ENCODE measurements at places on chromosomes 11 and 22. TPM values are rescaled to one million over a fixed set of nuclear protein-coding genes. Genes with fewer than 3 reads are reported as not detected.

DNA sequence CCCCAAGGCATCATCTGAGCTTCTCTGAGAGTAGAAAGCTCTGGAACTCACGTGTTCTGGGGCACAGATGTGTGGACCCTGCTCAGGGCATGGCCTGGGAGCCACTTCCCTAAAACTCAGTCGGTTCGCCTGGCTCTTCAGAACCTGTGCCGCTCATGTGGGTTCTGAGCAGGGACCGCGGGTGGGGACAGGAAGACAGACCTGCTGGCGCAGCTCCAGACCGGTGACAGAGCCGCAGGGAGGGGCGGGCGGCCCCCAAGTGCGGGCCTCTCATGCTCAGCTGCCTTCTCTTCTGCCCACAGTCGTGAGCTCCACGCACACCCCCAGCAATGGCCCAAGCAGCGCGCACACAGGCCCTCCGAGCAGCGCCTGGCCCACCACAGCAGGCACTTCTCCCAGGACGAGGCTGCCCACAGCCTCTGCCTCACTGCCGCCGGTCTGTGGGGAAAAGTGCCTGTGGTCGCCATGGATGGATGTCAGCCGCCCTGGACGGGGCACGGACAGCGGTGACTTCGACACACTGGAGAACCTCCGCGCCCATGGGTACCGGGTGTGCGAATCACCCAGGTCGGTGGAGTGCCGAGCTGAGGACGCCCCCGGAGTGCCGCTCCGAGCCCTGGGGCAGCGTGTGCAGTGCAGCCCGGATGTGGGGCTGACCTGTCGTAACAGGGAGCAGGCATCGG lies 24.2 kb downstream of the MUC5AC start:
- DNase-seq: no peak

Gene UBQLN3
- not detected for total RNA-seq

GRCh38 chr22:50032941-50033601 lies 20.5 kb upstream of the IL17REL start:
- DNase-seq: no peak

DNA sequence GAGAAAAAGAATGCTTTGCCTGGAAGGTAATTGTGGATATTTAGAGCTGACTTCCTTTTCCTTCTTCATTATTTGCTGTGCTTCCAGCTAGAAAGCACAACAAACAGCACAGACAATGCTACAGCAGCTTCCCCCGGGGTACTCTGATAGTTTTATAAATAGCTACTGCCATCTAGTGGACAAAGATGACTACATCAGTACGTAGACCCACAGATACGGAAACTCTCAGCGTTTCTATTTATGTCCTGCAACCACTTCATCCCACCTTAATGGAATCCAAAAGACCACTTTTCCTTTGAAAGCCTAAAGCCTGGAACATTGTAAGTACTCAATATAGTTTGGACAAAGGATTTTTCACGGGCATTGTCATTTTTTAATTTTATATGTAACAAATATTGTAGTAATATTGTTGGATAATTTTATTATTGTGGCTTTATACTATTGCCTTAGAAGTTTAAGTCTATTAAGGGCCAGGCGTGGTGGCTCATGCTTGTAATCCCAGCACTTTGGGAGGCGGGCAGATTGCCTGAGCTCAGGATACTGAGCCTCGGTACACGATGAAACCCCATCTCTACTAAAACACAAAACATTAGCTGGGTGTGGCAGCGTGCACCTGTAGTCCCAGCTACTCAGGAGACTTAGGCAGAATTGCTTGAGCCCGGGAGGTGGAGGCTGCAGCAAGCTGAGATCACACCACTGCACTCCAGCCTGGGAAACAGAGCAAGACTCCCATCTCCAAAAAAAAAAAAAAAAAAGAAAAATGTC lies 7.5 kb downstream of the HSPA8 start:
- no peak for DNase-seq

GRCh38 chr22:21567456-21568346 lies at the start of gene UBE2L3:
Gene UBE2L3, plus strand, starts transcription at chr22:21567714. Its CDS starts 31 bp downstream, at chr22:21567745.
- DNase-seq: no peak

Gene LMO2
- 26.5 TPM for total RNA-seq

DNA sequence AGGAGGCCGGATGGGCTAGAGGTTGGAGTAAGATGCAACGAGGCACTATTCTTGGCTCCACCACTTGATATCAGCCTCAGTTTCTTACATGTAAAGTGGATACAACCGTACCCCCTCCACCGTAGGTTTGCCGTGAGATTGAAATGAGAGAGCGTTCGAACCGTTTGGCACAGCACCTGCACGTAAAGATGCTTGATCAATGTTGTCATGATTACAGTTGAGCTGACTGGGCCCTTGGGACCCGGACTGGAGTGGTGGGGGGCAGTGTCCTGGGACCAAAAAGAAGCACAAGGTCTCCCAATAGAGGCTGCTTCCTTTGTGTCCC lies 3.7 kb downstream of the APOC3 start:
- no peak for DNase-seq

DNA sequence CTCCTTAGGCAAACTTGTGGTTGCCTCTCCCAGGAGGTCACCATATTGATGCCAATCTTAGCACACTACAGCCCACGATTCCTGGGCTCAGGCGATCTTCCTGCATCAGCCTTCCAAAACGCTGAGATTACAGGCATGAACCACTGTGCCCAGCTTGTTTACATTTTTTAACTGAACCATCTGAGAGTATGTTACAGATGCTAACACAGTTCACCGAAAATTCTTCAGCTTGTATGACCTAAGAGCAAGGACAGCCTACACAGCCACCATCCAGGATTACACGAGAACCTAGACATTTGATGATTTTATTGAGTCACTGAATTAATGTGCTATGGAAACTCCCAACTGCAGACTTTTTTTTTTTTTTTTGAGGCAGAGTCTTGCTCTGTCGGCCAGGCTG lies 5.8 kb upstream of the LGALS1 start:
- no peak for DNase-seq

DNA sequence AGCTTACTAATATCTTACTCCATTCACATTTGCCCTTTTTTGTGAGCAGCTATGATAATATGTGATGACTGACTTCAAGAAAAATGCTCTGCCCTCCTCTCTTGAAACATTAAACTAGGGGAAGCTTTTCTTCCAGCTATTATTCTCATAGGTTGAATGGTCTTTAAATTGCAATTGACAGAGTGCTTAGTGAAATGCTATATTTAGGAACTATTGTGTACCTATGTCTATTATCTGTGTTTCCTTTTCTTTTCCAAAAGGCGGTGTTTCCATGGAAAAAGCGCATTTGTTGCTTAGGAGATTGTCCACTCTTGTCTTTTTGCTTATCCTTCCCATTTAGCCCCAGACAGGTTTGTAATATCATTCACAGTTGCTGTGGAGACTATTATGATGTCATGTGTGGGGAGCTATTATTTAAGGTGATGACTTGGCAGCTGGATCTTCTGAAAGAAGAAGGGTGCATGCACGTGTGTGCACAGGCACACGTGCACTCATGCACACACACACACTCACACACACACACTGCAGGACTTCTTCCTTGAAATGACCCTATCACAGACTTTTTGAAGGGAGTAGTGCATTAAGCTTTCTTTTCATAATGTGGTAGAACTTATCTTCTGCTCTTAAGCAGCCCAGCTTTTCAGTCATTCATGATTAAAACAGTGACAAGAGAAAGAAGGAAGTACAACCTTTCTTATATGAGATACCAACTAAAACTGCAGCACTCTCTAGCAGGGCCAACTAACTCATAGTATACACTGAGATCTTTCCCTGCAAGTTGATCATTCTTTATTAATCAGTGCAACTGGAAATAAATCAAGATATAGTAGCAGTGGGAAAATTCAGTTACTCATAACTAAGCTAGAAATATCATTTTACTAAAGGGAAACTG lies 340.8 kb upstream of the MTNR1B start:
- DNase-seq: no peak

GRCh38 chr11:75214411-75214821 lies 26.2 kb upstream of the TPBGL start:
- DNase-seq: no peak

Gene ARHGAP20
- 3.4 TPM for total RNA-seq

- no peak for DNase-seq
Measured at GRCh38 chr22:23397008-23397612, 183.0 kb downstream of the IGLL1 start.

Measured in vagina (tissue), 2 donors.